ENCODE measurements at places on chromosomes 6 and 20.
A peak's percentile ranks its signal among the peaks of the same experiment; 100 is the strongest.

DNA sequence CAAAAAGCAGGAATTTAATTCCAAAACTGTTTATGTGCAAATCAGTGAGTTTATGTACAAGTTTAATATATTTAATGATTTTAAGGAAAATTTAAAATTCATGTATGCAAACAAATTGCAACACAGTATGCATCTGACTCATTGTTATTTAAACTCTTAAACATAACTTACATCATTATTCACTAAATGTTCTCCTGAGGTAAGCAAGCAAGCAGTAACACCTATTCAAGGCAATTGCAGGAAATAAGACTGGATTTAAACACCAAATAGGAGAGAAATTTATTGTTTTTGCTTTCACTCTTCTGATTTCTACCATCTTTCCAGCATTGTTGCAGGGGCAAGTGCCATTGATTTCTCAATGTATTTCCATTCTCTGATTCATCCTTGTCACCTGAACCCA lies 239.5 kb downstream of the TFAP2A start:
- H3K27ac ChIP-seq: no peak overlapping the region
- H3K4me1 ChIP-seq: no peaks in the 10 kb centered on the region
- H3K27me3 ChIP-seq: no peaks in the 10 kb centered on the region

- H3K36me3 ChIP-seq: no peaks in the 10 kb centered on the region
- H3K4me3 ChIP-seq: no peak overlapping the region
- no peak for DNase-seq
- no peak overlapping the region for H3K27ac ChIP-seq
- H3K27me3 ChIP-seq: no peaks in the 10 kb centered on the region
These were observed 336.0 kb upstream of the DEFB115 start for GRCh38 chr20:30921286-30922071.

DNA sequence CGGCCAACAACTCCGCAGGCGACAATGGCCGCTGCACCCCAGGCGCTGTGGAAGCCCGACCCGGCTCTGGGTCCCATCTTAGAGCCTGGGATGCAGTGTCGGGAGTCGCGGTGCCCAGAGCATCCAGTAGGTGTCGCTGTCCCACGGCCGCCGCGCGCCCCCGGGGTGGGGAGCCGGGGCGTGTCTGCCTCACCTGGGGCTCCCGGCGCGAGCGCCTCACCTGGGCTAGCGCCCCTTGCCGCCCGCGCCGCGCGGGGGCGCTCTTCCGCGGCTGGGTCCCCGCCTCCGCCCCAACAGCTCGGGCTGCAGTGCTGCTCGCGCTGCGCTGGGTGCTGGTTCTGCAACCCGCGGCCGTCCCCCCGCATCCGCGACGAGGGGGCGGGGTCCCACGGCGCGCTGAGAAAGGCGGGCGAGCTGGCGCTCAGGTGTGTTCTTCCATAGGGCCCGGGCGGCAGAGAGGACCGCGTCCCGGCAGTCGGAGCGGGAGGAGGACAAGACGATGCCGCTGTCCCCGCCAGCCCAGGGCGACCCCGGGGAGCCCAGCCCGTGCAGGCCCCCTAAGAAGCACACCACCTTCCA lies at the start of gene CRYBG1:
CRYBG1 (plus strand) TSS at position 308 of the 579 bp plus-strand sequence; CDS start at position 500, 192 bp downstream.
- H3K4me3 ChIP-seq: peak within 1 kb of the TSS; percentile 55
- no peaks in the 10 kb centered on the region for H3K36me3 ChIP-seq
- H3K27ac ChIP-seq: no peak within 1 kb of the TSS
- peak; percentile 68 for DNase-seq
- H3K4me1 ChIP-seq: no peaks in the 10 kb centered on the region

DNA sequence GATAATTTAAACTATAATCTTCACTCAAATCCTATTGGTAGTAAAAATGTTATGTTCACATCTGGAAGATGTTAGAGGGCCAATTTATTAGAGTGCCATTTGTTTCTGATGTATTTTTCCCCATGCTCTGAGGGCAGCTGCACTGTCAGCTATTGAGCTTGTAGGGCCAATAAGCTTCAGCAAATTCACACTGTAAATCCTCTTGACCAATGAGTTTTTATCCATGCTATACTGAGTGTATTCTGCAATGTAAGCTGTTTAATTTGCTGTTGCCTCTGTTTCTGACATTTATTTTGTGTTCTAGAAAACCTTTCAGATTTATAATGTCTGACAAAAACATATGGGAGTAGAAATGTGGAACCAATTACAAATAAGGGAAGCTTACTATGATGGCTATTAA lies 62.6 kb downstream of the OGFRL1 start:
- H3K27me3 ChIP-seq: no peaks in the 10 kb centered on the region
- no peak overlapping the region for H3K4me3 ChIP-seq
- no peak for DNase-seq
- H3K27ac ChIP-seq: no peak overlapping the region

- peaks cover 1% of the 10 kb centered on the region for H3K4me1 ChIP-seq
- no peak for DNase-seq
- H3K36me3 ChIP-seq: no peaks in the 10 kb centered on the region
- H3K27me3 ChIP-seq: no peaks in the 10 kb centered on the region
- no peak overlapping the region for H3K27ac ChIP-seq
These were observed 31.5 kb upstream of the FNDC1 start for GRCh38 chr6:159137676-159138075.

DNA sequence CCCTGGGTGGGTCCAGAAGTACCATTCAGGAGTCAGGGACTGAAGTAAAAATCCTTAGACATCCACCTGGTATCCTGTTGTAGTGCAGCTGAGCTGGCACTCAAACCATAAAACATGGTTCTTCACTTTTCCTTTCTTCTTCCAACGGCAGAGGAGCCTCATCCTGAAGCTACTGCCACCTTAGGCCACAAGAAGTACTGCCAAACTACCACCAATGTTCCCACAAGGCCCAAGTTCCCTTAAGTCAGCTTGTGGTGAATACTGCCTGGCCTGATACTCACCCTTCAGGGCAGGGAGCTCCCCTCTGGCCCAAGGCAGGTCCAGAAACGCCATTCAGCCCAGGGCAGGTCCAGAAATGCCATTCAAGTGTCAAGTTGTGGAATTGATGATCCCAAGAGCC lies 1053.4 kb upstream of the CITED2 start:
- H3K4me3 ChIP-seq: no peak overlapping the region
- no peak for DNase-seq
- no peak overlapping the region for H3K27ac ChIP-seq
- no peaks in the 10 kb centered on the region for H3K27me3 ChIP-seq

DNA sequence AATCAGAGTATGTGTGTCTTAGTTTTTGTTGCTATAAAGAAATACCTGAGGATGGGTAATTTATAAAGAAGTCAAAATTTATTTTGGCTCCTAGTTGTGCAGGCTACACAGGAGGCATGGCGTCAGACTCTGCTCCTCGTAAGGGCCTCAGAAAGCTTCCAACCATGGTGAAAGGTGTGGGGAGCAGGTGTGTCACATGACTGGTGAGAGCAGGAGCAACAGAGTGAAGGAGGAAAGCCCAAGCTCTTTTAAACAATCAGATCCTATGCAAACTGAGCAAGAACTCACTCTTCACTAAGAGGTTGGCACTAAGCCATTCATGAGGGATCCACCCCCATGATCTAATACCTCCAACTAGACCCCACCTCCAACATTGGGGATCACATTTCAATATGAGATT lies 1524.3 kb downstream of the HACE1 start:
- 0 out of 2 replicates have a peak, but pooled peaks cover 2% of the 10 kb centered on the region for H3K4me1 ChIP-seq
- no peaks in the 10 kb centered on the region for H3K36me3 ChIP-seq
- no peak overlapping the region for H3K27ac ChIP-seq
- no peaks in the 10 kb centered on the region for H3K27me3 ChIP-seq

DNA sequence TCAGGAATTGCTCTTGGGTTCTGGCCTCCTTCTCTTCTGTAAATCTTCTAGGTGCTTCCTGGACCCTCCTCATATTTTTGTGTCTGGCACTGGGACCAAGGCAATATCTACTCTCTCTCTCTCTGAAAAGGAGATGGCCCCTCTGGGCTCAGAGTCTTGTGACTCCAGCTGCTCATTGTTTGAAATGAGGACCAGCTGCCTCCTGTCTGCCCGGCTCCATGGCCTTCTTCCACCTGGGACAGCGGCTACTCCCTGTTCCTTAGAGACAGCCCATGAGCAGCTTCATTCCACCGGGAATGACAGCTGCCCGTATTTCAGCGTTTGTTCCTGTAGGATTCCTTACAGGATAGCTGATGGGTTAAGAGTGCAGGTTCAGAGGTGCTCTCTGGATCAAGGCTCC lies 2.9 kb downstream of the TGM3 start:
- no peak overlapping the region for H3K4me3 ChIP-seq
- no peak for DNase-seq
- H3K27ac ChIP-seq: no peak overlapping the region
- no peaks in the 10 kb centered on the region for H3K36me3 ChIP-seq
- H3K27me3 ChIP-seq: no peaks in the 10 kb centered on the region
- peaks cover 8% of the 10 kb centered on the region for H3K4me1 ChIP-seq

- H3K36me3 ChIP-seq: no peaks in the 10 kb centered on the region
- H3K4me3 ChIP-seq: no peak overlapping the region
- no peaks in the 10 kb centered on the region for H3K27me3 ChIP-seq
These were observed 15.2 kb downstream of the TAB2 start for GRCh38 chr6:149332602-149333265.

All from iPS DF 6.9 (cell line).